ENCODE measurements at places on chromosomes 3 and 15. TPM values are rescaled to one million over a fixed set of nuclear protein-coding genes. Genes with fewer than 3 reads are reported as not detected.

The CTDSPL gene
- 14.3 TPM for total RNA-seq

The INAFM2 gene
- total RNA-seq = 4.8 TPM

The ARMC8 gene
- total RNA-seq = 40.2 TPM

The GLT8D1 gene
- 31.7 TPM for total RNA-seq

The CACNA2D2 gene
- total RNA-seq = 0.42 TPM

The CAND2 gene
- total RNA-seq = 0.45 TPM

The ST8SIA2 gene
- total RNA-seq = 0.53 TPM

The HYAL2 gene
- total RNA-seq = 25.9 TPM

The PLSCR5 gene
- not detected for total RNA-seq

The TMEM207 gene
- total RNA-seq = not detected

The C3orf33 gene
- total RNA-seq = 6.9 TPM

The TMOD2 gene
- total RNA-seq = 0.93 TPM
